ENCODE measurements at places on chromosomes 6 and 20. TPM values are rescaled to one million over a fixed set of nuclear protein-coding genes. Genes with fewer than 3 reads are reported as not detected.

- no peaks in the 10 kb centered on the region for H3K36me3 ChIP-seq
- no peak overlapping the region for H3K27ac ChIP-seq
- H3K4me1 ChIP-seq: no peaks in the 10 kb centered on the region
- H3K4me3 ChIP-seq: no peak overlapping the region
These were observed 309.7 kb upstream of the IMPG1 start for GRCh38 chr6:76382201-76382600.

- no peaks in the 10 kb centered on the region for H3K4me1 ChIP-seq
- no peak for DNase-seq
- H3K27me3 ChIP-seq: peaks cover 1% of the 10 kb centered on the region
- H3K27ac ChIP-seq: no peak overlapping the region
- H3K4me3 ChIP-seq: no peak overlapping the region
These were observed 25.6 kb upstream of the SULF2 start for GRCh38 chr20:47810721-47811347.

DNA sequence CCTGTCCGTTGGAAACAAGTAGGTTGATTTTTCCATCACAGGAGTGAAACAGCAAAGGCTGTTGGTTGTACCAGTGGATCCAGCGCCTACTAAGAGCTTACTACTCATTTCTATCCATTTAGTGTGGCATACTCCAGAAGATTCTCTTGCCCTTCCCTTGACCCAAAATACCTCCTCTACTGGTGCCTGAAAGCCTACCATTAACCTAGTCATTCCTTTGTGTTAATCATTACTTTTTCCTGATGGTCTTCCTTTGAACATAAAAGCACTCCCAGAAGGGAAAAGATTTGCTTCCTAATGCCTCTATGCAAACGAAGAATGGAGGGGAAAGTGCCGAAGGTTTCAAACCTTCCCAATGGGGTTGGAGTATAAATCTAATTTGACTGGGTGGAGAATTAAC lies 123.3 kb downstream of the QRSL1 start:
- DNase-seq: no peak
- H3K4me1 ChIP-seq: no peaks in the 10 kb centered on the region
- peaks cover 7% of the 10 kb centered on the region for H3K36me3 ChIP-seq
- H3K4me3 ChIP-seq: no peak overlapping the region

GRCh38 chr6:3789018-3789895 lies 37.7 kb upstream of the PXDC1 start:
- no peak overlapping the region for H3K4me3 ChIP-seq
- DNase-seq: no peak
- no peaks in the 10 kb centered on the region for H3K27me3 ChIP-seq
- peaks cover 20% of the 10 kb centered on the region for H3K4me1 ChIP-seq

Gene SAPCD1
- 2.4 TPM for total RNA-seq

GRCh38 chr20:4681401-4681800 lies 40.3 kb upstream of the PRND start:
- H3K4me1 ChIP-seq: peaks cover 8% of the 10 kb centered on the region
- no peak overlapping the region for H3K27ac ChIP-seq
- no peak for DNase-seq
- H3K4me3 ChIP-seq: no peak overlapping the region
